NT2/D1 (cell line): ENCODE measurements at places on chromosomes 12 and 14.

- DNase-seq: no peak
These were observed 154.5 kb downstream of the EGLN3 start for GRCh38 chr14:33796356-33796755.

DNA sequence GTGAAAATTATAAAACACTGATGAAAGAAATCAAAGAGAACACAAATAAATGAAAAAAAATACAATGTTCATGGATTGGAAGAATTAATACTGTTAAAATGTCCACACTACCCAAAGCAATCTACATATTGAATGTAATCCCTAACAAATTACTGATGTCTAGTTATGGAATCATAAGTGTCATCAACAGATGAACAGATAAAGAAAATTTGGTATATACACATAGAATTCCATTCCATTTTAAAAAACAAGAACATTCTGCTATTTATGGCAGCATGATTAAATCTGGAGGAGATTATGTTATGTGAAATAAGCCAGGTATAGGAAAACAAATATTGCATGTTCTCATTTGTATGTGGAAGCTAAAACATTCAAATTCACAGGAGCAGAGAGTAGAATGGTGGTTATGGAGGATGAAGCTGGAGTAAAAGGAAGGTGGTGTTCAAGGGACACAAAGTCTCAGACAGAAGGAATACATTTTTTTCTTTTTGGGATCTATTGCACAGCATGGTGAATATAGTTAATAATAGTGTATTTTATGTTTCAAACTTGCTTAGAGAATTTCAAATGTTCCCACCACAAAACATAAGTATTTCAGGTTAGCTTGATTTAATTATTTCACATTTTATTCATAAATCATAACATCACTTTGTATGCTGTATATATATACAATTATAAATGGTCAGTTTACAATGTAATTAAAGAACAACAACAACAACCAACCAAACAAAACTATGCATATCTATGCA lies 28.5 kb downstream of the A2M start:
- DNase-seq: no peak

GRCh38 chr14:52025310-52025709 lies 36.0 kb downstream of the RTRAF start:
- no peak for DNase-seq

DNA sequence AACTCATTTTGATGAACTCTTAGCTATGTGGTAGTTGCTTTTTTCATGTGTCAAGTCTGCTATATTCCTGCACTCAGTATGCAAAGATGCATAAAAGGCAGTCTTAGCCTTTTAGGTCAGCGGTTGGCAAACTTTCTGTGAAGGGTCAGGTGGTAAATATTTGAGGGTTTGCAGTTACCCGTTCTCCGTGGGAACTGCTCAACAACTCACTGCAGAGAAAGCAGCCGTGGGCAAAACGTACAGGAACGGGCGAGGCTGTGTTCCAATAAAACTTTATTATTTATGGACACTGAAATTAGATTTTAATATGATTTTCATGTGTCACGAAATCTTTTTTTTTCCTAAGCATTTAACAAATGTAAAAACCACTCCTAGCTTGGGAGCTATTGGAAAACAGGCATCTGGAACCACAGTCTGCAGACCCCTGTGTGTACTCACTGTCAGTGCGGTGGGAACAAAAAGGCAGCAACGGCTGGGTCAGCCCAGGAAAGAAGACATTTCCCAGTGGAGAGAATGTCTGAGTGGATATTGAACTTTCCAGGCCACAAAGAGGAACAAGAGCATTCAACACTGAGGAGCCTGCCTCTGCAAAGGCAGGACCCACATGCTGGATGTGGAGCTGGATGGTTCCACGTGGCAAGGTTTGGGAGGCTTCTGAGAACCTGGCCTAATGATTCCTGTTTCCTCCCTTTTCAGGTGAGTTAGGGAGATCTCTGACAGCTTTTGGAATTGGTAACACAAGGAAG lies 3.5 kb upstream of the ACACB start:
- no peak for DNase-seq

DNA sequence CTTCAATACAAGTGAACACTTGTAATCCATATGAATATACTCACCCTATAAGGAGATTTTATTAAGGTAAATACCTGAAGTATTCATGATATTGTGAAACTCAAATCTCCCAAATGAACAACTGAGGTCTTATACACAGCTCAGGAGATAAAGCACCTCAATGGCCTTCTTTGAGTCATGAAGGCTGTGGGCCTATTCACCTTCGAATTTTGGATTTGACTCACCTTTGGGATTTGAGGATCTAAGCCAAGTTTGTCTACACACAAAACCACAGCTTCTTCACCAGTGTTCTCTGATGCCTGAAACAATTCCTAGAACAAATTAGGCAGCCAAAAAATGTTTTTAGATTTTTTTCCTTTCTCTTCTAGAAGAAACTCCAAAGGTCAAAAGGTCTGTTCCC lies 194.1 kb downstream of the NUAK1 start:
- no peak for DNase-seq

GRCh38 chr14:77498984-77499527 lies 440 bp upstream of the ISM2 start:
- DNase-seq: no peak

GRCh38 chr14:51604073-51604472 lies 47.6 kb upstream of the FRMD6 start:
- no peak for DNase-seq
